ENCODE measurements at places on chromosomes 16 and 17.
A peak's percentile ranks its signal among the peaks of the same experiment; 100 is the strongest.

DNA sequence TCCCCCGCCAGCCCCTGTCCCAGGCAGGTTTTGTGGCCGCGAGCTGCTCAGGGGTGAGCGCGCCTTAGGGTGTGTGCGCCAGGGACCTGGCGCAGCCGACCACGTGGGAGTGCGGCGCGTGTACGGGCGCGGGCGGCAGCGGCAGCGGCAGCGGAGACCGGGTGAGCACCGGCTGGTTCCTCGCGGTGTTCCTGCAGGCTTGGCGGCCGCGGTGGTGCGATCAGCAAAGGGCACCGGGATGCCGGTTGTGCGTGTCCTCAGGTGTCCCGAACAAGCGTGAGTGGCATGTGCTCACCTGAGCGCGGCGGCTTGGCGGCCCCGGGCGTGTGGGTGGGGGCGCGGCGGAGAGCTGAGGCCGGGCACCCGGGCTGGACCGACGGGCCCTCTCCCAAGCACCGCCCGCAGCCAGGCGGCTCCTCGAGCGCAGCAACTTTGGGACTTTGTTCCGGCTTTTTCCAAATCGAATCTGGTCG is 381 bp upstream of the HSD11B2 start:
- H3K27ac ChIP-seq = no peak overlapping the region
- H3K4me3 ChIP-seq = peak overlapping the region; percentile 86
- no peaks in the 10 kb centered on the region for H3K36me3 ChIP-seq

GRCh38 chr16:86718118-86718517 is 139.8 kb downstream of the FOXL1 start:
- DNase-seq = no peak
- H3K4me1 ChIP-seq = no peaks in the 10 kb centered on the region
- H3K36me3 ChIP-seq = no peaks in the 10 kb centered on the region
- no peak overlapping the region for H3K4me3 ChIP-seq
- no peak overlapping the region for H3K27ac ChIP-seq

- no peaks in the 10 kb centered on the region for H3K36me3 ChIP-seq
- H3K4me3 ChIP-seq = no peak overlapping the region
- no peaks in the 10 kb centered on the region for H3K27me3 ChIP-seq
- peaks cover 3% of the 10 kb centered on the region for H3K4me1 ChIP-seq
Measured at GRCh38 chr16:83937922-83938885, 14.8 kb upstream of the OSGIN1 start.

DNA sequence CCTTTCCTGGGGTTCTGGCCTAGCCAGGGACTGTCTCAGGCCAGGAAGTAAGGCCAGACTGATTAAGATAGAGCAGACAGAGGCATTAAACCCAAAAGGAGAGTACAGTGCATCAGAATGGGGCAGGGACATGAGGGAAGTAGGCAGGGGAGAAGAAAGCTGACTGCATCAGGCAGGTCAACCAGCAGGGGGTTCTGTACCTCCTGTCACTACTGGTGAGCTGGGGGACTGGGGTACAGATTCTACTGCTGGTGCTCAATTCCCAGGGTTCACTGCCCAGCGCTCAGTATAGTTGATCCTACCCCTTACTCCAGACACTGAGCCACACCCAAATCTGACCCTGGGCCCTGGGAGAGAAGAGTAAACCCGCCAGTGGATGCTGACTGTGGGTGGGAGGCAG is 12.9 kb upstream of the MTMR4 start:
- H3K4me3 ChIP-seq = no peak overlapping the region
- no peaks in the 10 kb centered on the region for H3K36me3 ChIP-seq
- peaks cover 12% of the 10 kb centered on the region for H3K4me1 ChIP-seq
- no peaks in the 10 kb centered on the region for H3K27me3 ChIP-seq

- peaks cover 40% of the 10 kb centered on the region for H3K27me3 ChIP-seq
- H3K4me1 ChIP-seq = peaks cover 16% of the 10 kb centered on the region
- H3K4me3 ChIP-seq = no peak overlapping the region
- DNase-seq = no peak
- H3K27ac ChIP-seq = no peak overlapping the region
Measured at GRCh38 chr16:983044-984030, 1.8 kb downstream of the SOX8 start.

- no peaks in the 10 kb centered on the region for H3K4me1 ChIP-seq
- no peaks in the 10 kb centered on the region for H3K27me3 ChIP-seq
- H3K4me3 ChIP-seq = no peak overlapping the region
Measured at GRCh38 chr16:50880926-50881325, 139.0 kb downstream of the CYLD start.

DNA sequence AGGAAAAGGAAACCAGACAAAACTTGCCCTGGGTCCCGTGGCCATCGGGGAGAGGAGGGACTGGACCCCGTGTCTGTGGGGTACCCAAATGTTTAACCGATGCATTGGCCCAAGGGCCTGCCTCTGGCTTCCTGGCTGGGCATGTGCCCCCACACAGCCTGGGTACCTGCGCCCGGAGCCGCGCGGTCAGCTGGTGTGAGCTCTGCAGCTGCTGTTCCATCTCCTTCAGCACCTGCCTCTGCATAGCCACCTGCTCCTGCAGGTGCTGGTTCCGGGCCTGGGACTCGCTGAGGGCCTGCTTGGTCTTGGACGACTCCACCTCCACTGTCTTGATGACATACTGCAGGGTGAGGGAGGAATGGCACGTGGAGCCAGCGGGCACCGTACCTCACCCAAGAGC is 31.9 kb downstream of the KIFC3 start:
- no peak overlapping the region for H3K27ac ChIP-seq
- peaks cover 4% of the 10 kb centered on the region for H3K27me3 ChIP-seq
- DNase-seq = no peak
- peaks cover 7% of the 10 kb centered on the region for H3K4me1 ChIP-seq
